ENCODE measurements at places on chromosomes 16 and 17. TPM values are rescaled to one million over a fixed set of nuclear protein-coding genes. Genes with fewer than 3 reads are reported as not detected.
A peak's percentile ranks its signal among the peaks of the same experiment; 100 is the strongest.

GRCh38 chr17:31416503-31416923 lies 25.0 kb downstream of the RAB11FIP4 start:
- DNase-seq = peak; percentile 77

CES3 gene
- 2.1 TPM for total RNA-seq

HAS3 gene
- total RNA-seq = 2.1 TPM

GRCh38 chr17:68141050-68141449 lies 105.5 kb downstream of the KPNA2 start:
- DNase-seq = no peak

GRCh38 chr16:80887062-80887461 lies 82.7 kb upstream of the CDYL2 start:
- no peak for DNase-seq

DNA sequence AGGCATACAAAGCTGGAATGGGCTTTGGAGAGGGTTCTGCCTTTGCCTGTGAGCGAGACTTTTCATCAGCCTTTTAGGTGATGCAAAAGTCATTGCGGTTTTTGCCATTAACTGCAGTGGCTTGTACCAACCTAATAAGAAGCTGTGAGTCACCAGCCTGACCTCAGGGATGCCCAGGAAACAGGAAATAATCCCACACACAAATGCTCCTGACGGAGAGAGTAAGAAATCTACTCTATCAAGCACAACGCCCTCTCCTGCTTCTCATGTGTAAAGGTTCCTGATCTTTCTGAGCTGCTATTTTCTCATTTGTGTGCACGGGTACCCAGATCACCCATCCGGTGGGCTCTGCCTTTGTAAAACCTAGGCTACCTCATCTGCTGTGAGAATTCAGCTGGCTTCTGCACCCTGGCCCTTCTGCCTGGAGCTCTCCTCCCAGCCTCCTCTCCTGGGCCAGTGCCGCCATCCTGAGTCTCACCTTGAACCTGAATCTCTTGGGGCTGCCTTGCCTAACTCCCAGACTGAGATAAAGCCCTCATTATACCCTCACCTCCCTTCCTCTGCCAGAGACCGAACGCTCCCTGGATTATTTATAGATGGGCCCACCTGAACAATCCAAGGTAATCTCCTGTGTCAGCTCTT lies 299.7 kb downstream of the C16orf95 start:
- DNase-seq = peak; percentile 62

- DNase-seq = no peak
Measured at GRCh38 chr17:4319221-4319620, 47.3 kb downstream of the UBE2G1 start.

CDC6 gene
- total RNA-seq = 1.7 TPM

CDH15 gene
- total RNA-seq = 0.31 TPM

OR1A1 gene
- total RNA-seq = not detected

- no peak for DNase-seq
Measured at GRCh38 chr17:14396547-14396946, 95.7 kb downstream of the HS3ST3B1 start.

- DNase-seq = no peak
Measured at GRCh38 chr16:27080895-27081294, 14.2 kb downstream of the C16orf82 start.

BEAN1 gene
- total RNA-seq = 2.4 TPM

RNU2-1 gene
- 9,871 TPM for total RNA-seq

GRCh38 chr16:26976873-26977272 lies 89.9 kb upstream of the C16orf82 start:
- no peak for DNase-seq

GRCh38 chr17:8904686-8905085 lies 37.2 kb upstream of the PIK3R6 start:
- no peak for DNase-seq

GRCh38 chr17:28944343-28944742 lies 7.0 kb downstream of the PHF12 start:
- no peak for DNase-seq

DNA sequence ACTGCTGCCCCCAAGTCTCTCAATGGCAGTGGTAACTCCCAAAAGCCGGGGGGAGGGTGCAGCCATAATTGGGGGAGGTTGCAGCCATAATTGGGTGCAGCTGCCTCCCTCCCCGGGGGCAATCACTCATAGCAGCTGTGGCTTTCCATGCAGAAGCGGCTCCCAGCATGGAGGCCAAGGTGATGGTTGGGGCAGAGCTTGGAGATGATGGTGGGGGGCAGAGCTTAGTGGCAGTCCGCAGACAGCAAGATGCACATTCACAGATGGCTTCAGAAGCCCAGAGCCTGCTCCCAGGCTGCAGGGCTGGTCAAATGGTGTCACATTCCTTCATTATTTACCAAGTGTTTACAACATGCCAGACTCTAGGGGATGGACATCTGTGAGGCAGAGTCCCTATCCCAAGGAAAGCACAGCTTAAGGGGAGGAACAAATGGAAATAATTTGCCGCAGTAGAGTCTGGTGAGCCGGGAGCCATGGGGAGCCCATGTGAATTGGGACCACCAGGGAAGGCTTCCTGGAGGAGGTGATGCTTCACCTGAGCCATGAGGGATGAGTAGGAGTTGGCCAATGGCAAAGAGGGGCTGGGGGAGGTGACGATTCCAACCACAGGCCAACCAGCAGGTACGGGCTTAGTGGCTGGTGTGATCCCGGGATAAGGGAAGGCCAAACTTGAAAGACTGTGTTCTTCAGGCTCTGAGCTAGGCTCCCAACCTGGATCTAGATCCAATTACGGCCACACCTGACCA lies 8.1 kb downstream of the DOC2B start:
- DNase-seq = no peak

AARS1 gene
- 111 TPM for total RNA-seq

ACACA gene
- 34.9 TPM for total RNA-seq

DNA sequence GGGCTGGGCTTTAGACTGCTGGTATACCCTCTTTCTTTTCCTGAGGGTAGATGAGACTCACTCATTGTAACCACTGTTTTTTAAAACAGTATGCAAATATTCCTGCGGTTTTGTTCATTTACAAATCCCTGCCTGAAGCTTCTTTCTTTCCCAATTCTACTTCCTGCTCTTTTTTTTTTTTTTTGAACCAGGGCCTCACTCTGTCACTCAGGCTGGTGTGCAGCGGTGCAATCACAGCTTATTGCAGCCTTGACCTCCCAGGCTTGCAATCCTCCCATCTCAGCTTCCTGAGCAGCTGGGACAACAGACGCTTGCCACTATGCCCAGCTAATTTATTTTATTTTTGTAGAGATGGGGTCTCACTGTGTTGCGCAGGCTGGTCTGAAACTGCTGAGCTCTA lies 8.0 kb upstream of the SULT1A1 start:
- no peak for DNase-seq

- DNase-seq = no peak
Measured at GRCh38 chr17:80187090-80187489, 17.3 kb downstream of the CARD14 start.

All from kidney (tissue), 22 donors.